Cortex of kidney (tissue), 1 donor: ENCODE measurements at places on chromosomes 2 and 18.

GRCh38 chr18:79910563-79911343, 40.7 kb downstream of the SLC66A2 start:
- DNase-seq = no peak

- no peak for DNase-seq
These were observed 58.2 kb downstream of the SLC9A2 start for GRCh38 chr2:102677244-102678215.

DNA sequence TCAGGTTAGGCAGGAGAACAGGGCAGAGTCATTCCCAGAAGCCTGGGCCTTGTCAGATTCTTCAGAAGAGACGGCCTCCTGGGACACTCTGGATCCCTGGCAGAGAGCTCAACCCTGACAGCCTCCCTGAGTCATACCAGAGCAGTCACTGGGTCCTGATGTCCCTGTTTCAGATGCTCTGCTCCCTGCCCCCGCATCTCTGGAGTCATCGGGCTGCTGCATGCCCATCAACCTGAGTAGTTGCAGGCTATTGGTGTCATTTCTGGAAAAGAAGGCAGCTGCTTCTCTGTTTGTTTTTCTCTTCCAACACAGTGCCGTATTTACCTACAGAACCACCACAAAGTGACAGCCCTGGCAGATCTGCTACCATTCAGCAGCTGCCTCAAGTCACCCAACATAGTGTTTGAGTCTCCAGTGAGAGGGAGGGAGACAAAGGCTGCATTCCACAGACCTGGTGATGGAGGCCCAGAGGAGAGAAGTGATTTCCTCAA, 145.1 kb downstream of the B3GNT2 start:
- no peak for DNase-seq

DNA sequence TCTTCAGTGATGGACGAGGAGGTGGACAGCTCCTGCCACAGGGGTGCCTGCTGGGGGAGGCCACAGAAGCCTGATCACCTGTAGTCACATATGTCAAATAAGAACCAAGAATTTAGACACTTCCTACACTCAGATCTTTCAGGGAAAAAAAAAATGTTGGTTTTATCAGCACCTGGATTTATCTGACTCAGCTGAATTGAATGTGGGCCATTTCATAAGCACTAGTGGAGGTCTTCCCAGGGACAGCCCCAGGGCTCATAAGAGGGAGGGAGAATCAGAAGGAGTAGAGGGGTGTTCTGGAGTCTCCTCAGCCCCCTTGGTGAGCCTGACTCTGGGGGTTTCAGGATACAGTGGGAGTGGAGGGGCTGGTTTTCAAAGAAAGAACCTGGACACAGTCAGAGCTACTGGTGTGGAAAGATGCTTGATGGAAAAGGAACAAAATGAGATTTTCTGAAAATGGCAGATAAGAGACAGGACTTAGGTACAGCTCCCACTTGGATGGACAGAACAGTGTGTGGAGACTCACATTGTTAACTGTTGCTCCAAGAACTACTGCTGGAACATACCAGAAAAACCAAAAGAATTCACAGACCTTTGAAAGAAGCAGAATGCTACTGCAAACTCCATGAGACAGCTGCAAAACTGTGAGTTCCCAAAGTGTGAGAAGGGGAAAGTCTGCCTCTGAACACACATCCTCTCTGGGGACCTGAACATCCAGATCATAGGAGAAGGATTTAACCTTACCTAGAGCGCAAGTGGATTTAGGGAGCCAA, 45.4 kb downstream of the LCT start:
- DNase-seq = no peak

GRCh38 chr2:46126571-46126970, 170.6 kb upstream of the EPAS1 start:
- DNase-seq = no peak
